ENCODE measurements at places on chromosomes 12 and 14.

GRCh38 chr12:62613081-62613480, 146.5 kb downstream of the MON2 start:
- DNase-seq = no peak

GRCh38 chr12:1047898-1048660, 57.1 kb downstream of the ERC1 start:
- DNase-seq = no peak

DNA sequence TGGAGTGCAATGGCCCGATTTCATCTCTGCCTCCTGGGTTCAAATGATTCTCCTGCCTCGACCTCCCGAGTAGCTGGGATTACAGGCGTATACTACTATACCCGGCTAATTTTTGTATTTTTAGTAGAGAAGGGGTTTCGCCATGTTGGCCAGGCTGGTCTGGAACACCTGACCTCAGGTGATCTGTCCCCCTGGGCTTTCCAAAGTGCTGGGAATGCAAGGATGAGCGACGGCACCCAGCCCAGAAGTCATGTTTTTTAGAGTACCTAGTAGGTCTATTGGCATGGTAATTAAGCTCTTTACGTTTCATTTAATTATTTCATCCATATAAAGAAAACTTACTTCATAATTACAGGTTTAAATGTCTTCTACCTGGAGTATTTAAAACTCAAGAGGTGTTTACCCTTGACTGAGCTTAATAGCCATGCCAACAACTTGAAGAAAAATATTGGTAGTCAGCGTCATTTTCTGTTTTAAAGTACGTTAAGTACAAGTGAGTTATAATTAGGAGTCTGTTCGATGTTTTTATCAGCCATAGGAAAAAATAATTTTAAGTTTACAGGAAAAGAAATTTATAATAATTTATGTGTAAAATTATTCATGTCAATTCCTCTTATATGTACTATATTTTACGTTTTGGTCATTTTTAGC, 4.0 kb downstream of the TMPO start:
- no peak for DNase-seq

DNA sequence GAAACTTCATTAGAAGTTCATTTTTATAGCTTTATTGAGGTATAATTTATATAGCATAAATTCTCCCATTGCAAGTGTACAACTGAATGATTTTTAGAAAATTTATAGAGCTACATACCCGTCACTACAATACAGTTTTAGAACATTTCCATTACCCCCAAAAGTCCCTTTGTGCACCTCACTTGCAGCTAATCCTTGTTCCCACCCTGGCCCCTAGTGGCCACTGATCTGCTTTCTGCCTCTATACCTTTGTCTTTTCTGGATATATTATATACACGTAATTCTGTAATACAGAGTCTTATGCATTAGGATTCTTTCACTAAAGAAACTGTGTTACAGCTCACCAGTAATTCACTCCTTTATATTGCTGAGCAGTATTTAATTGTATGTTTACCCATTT, 145.1 kb upstream of the DIO2 start:
- no peak for DNase-seq

GRCh38 chr12:68686262-68686594, 550 bp upstream of the NUP107 start:
- DNase-seq = no peak

DNA sequence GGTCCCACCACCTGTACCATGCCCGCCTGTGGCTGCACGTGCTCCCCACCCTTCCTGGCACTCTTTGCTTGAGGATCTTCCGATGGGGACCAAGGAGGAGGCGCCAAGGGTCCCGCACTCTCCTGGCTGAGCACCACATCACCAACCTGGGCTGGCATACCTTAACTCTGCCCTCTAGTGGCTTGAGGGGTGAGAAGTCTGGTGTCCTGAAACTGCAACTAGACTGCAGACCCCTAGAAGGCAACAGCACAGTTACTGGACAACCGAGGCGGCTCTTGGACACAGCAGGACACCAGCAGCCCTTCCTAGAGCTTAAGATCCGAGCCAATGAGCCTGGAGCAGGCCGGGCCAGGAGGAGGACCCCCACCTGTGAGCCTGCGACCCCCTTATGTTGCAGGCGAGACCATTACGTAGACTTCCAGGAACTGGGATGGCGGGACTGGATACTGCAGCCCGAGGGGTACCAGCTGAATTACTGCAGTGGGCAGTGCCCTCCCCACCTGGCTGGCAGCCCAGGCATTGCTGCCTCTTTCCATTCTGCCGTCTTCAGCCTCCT, 1.1 kb downstream of the INHBE start:
- DNase-seq = no peak

DNA sequence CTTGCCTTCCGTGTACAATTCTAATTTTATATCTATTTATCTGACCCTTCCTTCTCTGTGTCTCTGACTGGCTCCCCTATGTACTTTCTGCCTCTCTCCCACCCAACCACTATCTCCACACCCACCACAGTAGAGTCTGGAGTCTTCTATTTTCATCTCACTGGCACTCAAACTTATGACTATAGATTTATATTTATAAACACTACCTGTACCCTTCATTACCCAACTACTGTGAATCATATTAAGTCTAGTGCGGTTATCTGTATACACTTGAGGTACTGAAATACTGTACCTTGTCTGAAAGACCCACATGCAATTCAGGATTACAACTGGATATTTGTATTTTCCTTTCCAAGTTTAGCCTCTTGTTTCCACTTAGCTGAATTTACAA, 36.1 kb downstream of the ATP2B1 start:
- no peak for DNase-seq

- no peak for DNase-seq
These were observed 13.9 kb upstream of the MYL2 start for GRCh38 chr12:110934093-110934852.

DNA sequence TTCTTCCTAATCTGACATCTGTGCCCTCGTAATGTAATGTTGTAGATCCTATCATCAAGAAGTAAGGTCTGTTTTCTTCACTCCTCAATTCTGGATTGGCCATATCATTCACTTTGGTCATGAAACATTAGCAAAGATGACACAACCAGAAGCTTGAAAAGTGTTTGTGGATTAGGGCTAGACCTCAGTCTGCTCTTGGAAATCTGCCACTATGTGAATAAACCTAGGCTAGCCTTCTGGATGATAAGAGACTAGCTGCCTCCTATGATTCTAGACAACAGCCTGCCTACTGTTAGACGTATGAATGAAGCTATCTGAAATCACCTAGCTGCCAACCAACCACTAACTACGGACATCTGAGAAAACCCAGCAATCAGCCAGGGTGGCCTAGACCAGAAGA, 38.7 kb upstream of the LYZ start:
- DNase-seq = no peak

GRCh38 chr12:88451205-88451604, 129.1 kb downstream of the KITLG start:
- no peak for DNase-seq

DNA sequence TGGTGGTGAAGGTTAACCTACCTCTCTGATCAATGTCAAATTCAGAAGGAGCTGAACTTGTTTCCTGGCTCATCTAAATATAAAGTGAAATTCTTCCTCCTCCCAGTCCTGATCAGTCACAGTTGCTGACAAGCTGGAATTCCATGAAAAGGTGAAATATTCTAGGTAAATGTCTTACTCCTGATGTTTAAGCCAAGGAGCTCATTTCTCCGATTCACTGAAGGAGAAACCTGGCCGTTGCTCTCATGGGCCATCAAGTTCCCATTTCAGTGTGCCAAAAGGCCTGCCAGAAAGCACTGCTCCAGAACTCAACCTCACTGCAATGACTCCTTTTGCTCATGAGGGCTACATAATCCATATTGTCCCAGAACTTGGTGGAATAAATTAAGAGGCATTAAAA, 707.5 kb downstream of the GALC start:
- DNase-seq = no peak

DNA sequence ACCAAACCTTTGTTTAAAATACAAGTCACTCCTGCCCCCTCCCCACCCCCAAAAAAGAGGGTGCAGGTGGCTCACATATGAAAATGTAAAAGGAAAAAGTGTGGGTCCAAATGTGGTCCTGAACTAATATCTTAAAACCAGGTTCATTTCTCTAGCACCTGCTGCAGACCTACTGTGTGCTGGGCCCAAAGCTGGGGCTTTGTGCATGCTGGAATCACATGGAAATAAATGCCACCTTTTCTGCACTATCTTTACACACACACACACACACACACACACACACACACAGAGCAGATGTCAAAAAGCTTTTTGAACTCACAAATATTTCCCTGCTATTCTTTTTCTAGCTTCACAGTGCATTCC, 3.2 kb upstream of the BCL11B start:
- no peak for DNase-seq

DNA sequence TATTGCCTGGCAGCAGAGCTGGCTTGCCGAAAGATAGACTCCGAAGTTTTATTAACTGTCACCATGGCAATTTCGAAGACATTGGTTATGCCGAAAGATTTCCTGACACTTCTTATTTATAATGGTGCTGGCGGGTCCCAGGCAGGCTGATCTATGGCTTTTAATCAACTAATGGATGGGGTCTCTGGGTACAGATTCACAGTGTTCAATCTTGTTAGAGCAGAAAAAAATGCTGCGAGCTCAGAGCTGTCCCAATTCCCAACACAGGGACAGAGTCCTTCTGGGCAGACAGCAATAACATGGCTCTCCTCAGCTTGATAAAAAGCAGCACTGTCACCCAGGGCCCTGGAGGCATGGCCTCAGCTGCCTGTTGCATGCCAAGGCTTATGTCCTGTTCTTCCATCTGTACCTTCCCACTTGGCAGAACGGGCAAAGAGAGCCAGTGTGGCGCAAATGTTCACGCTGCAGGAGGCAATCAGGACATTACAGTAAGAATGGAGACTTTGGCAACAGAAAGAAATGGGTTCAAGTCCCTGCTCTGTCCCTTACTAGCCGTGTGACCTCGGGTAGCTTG, 228.2 kb upstream of the PWP1 start:
- no peak for DNase-seq

- no peak for DNase-seq
These were observed 26.3 kb upstream of the PPP1CC start for GRCh38 chr12:110768960-110769359.

DNA sequence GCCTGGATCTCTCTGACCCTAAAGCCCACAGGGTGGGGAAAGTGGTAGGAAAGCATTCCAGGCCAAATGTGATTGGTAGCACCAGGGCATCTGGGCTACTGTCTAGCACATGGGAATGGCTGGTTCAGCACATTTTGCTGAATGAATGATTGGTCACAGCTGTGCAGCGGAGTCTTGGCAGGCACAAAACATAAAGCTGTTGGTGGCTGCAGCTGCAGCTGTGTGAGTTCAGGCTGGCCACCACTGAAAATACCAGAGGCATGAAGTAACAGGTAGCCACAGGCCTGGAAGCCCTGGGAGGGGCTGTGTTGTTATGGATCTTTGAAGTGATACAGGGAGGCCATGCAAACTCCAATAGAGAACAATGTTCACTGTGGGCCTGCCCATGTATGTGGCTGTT, 72.7 kb downstream of the MYRFL start:
- no peak for DNase-seq

DNA sequence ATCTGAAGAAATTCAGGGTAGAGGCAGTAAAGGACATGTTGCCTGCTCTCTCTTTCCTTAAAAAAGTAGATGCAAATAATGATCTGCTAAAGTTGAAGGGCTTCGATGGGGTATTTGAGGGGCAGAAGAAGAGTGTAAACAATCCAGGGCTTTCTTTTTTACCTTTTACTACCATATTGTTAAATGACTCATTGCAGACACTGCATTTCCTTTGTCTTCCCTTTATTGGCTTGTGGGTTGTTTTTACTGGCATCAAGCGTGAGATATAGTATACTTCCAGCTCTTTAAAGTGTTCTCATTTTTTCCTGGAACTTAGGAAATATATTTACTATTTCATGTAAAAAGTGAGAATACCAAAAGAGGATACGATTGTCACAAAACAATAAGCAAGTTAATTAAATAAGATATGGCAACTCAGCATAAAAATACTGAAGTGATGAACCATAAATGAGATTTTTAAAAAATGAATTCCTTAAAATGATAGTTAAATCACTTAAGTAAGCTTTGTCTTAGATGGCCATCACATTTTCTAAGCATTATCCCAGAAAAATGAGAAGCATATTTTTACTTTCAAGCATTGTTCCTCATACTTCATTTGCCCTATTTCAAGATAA, 72.3 kb upstream of the KRAS start:
- no peak for DNase-seq

DNA sequence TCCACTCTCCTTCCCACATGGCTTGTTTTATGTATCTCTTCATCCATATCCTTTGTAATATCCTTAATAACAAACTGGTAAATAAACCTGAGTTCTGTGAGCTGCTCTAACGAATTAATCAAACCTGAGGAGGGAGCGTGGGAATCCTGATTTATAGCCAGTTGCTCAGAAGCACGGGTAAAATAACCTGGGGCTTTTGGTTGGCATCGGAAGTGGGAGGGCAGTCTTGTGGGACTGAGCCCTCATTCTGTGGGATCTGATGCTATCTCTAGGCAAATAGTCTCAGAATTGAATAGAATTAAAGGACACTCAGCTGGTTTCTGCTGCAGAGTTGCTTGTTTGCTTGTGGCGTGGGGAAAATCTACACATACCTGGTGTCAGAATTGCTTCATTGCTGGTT, 17.5 kb upstream of the LDHB start:
- DNase-seq = no peak
